ENCODE measurements at places on chromosomes 3 and 15.

- DNase-seq: no peak
Observed at GRCh38 chr3:172307141-172307560, 141.1 kb downstream of the GHSR start.

DNA sequence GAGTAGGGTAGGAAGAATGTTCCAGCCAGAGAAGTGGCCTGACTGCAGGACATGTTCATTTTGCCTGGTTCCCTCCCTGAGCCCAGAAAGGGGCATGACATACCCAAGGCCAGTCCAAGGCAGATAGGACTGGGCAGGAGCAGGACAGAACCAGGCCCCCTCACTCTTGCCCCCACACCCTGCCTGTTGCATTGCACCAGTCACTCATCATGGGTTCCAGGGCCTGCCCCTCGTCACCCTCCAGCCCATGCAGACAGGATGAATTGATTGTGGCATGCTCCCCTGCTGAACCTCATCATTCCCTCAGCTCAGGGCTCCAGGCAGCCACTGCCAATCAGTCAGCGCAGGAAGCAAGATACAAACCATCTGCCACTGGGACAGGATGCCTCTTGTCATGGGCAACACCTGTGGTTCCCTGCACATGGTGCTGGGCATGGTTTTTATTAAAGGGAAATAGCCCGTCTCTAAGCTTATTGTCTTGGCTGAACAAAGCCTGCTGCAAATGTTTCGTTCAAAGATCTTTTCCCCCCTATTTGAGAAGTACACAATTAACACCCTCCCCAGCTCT is 48.9 kb downstream of the RASGRF1 start:
- DNase-seq: no peak

GRCh38 chr3:127135241-127136023 is 57.5 kb upstream of the PRR23E start:
- DNase-seq: peak; percentile 8

DNA sequence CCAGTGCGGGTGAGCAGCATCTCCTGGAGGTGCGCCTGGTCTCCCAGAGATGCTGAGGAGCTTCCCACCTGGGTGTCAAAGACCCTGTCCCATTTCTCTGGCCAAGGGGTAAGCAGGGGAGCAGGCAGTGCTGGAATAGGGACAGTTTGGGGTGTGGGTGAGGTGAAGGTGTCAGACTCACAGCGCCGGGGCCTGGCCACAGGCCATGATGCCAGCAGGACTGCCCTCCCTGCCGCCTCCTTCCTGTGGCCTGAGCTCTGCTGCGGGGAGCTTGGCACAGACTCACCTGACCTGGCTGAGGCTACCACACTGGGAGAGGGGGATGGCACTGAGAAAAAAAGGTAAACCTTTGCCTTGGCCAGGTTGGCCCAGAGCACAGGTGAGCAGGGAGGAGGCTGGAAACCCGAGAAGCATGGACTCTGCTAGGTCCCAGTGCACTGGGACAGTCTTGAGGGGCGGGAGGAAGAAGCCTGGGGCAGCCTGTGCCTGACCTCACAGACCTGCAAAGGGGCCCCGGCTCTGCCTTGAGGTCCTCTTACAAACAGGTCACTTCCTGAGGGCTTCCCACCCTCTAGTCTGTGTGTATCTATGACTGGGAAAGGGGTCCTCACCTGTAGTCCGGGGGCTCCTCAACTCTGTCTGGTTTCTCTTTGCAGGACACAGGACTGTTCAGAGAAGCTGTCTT is 28.2 kb downstream of the GRAMD2A start:
- no peak for DNase-seq

- DNase-seq: no peak
Observed at GRCh38 chr3:55458181-55458790, 28.8 kb downstream of the WNT5A start.

DNA sequence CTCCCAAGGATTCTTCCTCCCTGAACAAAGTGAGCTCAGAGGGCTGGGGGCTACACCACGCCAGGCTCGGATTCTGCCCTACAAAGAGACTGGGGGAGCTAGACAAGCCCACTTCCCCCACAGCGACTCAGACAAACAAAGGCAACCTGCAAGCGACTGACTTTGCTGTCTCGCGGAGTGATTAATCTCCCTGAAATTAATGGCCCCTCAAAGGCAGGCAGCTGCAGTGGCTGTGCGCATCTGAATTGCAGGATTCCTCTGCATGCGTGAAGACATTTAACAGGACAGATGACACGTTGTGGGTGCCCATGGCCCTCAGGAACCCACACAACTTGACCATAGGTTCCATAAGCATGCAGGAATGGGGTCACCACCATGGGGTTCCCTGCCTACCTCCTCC is 18.4 kb downstream of the CTXND1 start:
- DNase-seq: no peak

GRCh38 chr15:91517491-91518200 is 335.9 kb upstream of the SLCO3A1 start:
- DNase-seq: no peak

GRCh38 chr3:152190636-152191183 is 78.0 kb upstream of the MBNL1 start:
- no peak for DNase-seq
